Astrocyte of the spinal cord (primary cell): ENCODE measurements at places on chromosomes 7 and 10.

- no peak for DNase-seq
Observed at GRCh38 chr7:138524259-138524658, 64.2 kb downstream of the TRIM24 start.

DNA sequence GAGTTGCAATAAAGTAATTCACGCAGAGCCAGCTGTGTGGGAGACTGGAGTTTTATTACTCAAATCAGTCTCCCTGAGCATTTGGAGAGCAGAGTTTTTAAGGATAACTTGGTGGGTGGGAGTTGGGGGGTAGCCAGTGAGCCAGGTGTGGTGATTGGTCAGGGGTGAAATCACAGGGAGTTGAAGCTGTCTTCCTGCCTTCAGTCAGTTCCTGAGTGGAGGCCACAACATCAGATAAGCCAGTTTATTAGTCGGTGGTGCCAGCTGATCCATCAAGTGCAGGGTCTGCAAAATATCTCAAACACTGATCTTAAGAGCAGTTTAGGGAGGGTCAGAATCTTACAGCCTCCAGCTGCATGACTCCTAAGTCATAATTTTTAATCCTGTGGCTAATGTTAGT lies 3.3 kb upstream of the CYP51A1 start:
- no peak for DNase-seq

DNA sequence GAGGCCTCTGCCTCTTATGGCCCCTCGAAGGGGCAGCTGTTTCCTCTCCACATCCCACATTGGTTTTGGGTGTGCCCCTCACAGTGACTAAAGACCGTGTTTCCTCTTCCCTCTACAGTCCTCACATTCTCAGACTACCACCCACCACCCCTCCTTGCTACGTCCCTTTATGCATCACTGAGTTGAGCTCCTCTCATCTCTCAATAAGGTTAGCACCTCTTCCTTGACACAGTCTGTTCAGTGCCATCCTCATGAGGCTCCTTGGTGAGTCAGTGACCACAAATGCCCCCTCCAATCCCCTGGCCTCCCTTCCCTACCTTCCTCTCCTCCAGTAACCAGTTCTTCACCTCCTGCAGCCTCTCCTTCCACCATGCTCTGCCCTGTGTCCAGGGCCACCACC lies 239.1 kb upstream of the MYO3A start:
- no peak for DNase-seq

GRCh38 chr7:74568658-74569057 lies 88.9 kb upstream of the GTF2I start:
- no peak for DNase-seq
